ENCODE measurements at places on chromosomes 11 and 22.
A peak's percentile ranks its signal among the peaks of the same experiment; 100 is the strongest.

DNA sequence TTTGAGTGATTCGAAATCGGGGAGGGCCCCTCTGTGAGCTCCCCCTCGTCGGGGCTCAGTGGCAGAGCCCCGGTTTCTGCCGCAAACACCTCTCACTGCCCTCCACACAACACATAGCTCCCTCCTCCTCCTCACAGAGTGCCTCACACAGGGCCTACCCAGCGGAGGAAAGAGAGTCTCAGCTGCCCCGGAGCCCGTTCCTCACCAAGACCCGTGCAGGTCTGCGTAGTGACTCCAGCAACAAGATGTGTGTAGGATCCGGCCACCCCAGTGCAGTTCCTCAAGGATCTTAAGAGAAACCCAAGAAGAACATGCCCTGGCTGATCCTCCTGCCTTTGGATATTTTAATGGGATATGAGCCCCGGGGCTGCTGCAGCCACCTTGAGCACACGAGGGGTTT lies 238.4 kb downstream of the BRD1 start:
- DNase-seq: no peak

GRCh38 chr11:64245797-64246620 lies 734 bp downstream of the PPP1R14B start:
- DNase-seq: peak; percentile 82

- no peak for DNase-seq
Observed at GRCh38 chr11:64103277-64103985, 62.5 kb downstream of the MACROD1 start.

- peak; percentile 5 for DNase-seq
Observed at GRCh38 chr22:36613958-36614357, 85.0 kb upstream of the EIF3D start.

DNA sequence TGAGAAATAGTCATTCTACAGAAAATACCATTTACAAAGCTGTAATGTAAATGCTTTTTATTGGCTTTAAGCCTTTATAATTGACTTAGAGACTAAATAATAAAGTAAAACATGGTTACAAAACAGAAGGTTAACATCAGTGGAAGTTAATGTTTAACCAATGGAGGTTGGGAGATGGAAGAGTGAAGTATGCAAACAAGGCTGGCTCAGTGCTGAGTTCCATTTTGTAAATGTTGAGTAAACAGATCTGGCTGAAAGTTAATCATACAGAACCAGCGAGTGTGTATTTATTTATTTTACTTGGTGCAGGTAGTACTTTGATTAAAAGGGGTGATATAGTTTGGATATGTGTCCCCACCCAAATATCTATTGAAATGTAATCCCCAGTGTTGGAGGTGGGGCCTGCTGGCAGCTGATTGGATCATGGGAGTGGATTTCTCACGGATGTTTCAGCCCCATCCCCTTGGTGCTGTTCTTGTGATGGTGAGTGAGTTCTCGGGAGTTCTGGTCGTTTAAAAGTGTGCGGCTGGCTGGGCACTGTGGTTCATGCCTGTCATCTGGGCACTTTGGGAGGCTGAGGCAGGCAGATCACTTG lies 827.4 kb downstream of the OPCML start:
- DNase-seq: no peak

DNA sequence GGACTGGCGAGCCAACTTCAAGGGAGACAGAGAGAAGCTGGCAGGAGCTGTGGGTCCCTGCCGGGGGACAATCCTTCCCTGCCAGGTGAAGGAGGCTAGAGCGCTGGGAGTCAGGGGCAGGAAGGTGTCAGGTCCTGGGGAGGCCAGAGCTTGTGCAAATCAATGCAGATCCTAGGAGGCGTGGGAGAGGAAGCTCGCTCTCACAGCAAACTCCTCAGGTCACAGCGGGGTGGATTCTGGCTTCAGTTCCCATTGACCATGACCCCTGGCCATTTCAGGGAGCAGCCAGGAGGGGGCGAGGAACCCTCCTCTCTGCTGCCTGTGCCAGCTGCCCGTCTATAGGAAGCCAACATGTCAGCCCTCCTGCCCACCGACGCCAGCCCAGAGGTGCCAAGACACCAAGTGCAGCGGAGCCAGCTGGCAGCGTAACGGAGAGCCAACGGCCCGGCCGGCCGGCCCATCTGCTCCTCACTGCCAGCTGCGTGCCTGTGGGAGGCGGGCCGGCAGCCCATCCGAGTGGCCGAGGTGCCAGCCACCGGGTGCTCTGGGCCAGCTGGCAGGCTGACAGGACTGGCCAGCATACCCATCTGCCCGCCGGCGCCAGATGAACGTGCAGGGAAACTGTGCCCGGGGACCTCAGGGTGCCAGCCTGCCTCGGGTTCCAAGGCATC lies 374.8 kb downstream of the MIAT start:
- no peak for DNase-seq

GRCh38 chr22:35454416-35455054 lies 54.6 kb downstream of the MCM5 start:
- DNase-seq: no peak

GRCh38 chr11:122843281-122844141 lies 5.2 kb downstream of the CRTAM start:
- no peak for DNase-seq

- no peak for DNase-seq
Observed at GRCh38 chr11:72841397-72841796, 27.2 kb downstream of the ATG16L2 start.

DNA sequence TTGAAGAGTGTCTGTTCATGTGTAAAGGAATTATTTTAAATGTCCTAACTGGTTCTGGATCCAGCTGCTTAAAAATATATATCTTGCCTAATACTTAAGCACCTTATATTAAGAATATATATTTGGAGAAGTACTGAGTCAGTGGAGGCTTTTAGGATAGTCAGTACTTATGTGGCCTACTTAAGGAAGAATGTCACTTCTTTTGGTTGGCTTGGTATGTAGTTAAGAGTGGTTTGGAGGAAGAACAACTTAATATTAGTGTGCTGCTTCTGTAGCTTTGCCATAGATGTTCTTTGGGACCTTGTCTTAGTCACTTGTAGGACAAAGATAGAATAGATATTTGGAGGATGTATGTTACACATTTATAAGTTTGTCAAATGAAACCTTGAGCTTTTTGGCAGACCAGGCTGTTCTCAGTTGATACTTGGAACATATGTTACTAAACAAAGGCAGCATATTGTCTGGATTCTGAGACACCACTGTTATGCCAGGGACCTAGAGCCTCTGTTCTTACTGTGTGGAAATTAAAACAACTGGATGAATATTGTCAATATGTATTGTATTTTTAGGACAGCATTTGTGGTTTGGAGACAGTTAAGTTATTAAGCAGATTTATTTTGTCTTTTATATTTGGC lies 4.9 kb downstream of the HIPK3 start:
- DNase-seq: no peak

GRCh38 chr11:68398995-68399851 lies 61.3 kb upstream of the PPP6R3 start:
- no peak for DNase-seq

- no peak for DNase-seq
Observed at GRCh38 chr11:34302046-34302921, 55.5 kb downstream of the ABTB2 start.

- DNase-seq: peak; percentile 28
Observed at GRCh38 chr11:71330349-71330748, 78.0 kb upstream of the SHANK2 start.

DNA sequence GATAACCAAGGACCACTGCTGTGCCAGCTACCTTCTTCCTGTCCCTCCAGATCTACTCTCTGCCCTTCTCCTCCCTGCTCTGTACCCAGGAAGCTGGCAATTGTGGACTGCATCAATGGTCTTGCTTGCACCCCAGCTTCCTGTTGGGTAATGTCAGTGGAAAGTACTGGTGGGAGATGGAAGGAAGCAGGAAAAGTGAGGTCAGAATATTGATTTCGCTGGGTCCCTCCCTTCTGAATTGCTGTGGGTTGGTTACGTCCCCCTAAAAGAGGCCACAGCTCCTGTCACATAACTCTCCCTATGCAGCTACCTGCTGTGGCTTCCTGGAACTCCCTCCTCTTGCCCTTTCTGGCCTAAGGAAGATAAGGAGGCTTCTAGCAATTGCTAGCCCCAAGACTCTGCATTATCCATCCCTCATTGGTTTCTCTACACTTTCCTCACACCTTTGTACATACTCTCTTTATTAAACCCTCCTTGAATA lies 81.2 kb downstream of the RASSF10 start:
- no peak for DNase-seq

DNA sequence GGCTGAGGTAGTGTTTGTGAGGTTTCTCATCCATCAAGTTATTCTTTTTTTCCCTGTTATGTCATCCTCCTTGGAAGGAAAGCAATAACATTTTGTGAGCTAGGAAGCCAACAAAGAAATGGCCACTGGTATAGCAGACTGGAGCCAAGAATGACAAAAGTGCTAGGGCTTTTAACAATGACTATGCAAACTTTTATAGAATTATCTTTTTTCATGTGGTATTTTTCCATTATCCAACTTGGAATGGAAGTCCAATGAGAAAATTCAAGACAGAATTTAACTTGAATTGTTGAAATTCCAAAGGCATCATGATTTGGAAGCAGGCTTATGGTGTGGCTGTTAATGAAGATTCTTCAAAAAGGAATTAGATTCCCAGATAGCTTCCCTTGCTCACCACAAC lies 216.4 kb upstream of the PDGFD start:
- DNase-seq: no peak

DNA sequence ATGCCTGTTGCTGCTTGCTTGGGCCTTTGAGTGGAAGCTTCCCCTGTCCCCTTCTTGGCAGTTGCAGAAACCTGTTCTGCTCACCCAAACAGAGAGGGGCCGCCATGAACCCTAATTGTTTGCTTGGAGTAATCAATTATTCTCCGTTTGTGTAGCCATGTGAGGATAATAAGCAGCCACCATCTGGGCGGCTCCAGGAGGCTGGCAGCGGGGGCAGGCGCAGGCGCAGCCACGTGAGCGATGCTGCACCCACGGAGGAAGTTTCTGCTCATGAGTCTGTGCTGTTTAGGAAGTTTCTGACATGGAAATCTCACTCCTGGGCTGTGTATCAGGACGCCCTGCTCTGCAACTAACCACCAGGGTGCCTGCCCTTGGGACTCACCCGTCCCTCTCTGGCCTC lies 90.1 kb downstream of the MPPED1 start:
- no peak for DNase-seq

- no peak for DNase-seq
Observed at GRCh38 chr11:69054397-69055211, 5.9 kb downstream of the TPCN2 start.

DNA sequence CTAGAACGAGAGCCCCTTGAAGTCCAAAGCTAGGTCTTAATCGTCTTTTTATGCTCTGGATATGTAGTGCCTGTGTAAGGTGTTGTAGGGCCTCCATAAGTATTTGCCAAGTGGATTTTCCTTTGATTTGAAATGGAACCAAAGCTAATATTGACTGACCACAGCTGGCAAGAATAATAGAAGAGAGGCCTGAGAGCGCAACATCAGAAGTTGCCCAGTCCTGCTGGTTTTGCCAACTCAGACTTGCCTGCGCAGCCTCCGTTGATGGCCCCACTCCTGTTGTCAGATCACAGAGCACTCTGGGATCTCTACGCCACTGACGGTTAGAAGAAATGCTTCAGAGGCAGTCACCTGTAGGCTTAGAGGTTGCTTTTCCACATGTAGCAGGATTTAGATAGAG lies 251.2 kb downstream of the TENM4 start:
- no peak for DNase-seq

DNA sequence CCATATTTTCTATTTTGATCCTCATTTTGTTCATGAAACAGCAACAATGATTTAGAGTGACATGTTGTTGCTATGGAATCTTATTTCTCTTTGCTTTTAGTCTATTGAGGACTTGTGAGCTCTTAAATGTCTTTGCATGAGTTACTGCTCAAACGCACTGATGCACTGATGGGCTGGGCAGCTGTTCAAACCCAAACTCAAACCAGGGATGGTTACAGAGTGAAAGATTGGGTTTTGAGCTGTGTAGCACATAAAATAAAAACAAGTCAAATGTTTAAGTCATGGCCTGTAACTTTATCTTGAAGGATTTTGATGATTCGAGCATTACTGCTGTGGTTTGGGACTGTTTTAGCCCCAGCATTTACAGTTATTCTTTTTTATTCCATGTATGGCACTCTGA lies 20.1 kb upstream of the NCAM1 start:
- DNase-seq: no peak

DNA sequence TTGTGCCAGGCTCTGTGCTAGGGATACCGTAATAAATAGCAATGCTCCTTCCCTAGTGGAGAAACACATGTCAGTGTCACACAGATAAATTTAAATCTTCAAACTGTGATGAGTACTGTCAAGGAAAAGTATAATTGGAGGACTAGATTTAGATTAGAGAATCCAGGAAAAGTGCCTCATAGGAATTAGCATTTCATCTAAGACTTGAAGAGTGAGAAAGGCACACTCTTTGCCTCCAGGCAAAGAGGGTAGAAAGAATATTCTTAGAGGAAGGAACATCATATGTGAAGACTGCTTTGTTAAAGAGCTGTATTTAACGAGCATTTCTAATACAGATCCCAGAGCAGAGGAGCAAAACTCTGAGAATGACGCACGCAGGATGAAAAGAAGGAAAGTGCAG lies 30.9 kb downstream of the ART5 start:
- no peak for DNase-seq

GRCh38 chr11:12087075-12088004 lies 23.1 kb upstream of the MICAL2 start:
- DNase-seq: no peak

- no peak for DNase-seq
Observed at GRCh38 chr11:26583550-26583949, 11.5 kb upstream of the MUC15 start.

DNA sequence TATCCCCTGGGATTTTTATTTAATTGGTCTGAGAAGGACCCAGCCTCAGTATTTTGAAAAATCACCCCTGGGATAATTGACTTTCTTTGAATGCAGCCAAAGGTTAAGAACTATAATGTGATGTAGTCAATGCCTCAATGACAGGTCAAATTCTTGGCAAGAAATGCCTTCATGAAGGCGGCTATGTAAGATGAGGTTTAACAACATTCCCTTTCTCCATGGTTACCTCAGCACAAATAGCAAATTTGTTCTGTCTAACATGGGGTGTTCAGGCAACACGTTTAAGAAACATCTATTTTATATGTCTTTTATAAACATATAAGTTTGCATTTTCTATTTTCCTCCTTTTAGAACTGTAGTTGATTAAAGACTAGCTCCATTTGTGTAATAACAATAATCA lies 5.3 kb downstream of the SLN start:
- no peak for DNase-seq

DNA sequence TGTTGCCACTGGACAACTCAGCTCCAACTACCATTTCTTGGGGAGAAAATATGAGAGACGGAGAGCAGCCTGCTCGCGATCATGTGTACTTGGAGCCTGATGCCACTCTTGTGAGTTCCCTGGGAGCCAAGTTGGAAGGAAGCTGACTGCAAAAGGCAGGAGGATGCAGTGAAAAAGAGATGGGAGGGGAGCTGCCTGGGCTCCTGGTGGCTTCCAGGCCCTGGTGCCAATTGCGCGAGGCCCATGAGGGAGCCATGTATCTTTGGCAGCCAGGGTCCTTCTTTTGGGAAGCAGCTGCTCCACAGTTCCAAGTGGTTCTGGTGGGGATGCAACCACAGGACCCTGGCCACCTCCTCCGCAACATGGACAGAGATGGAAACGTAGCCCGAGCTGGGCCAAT lies 11.1 kb downstream of the C11orf91 start:
- DNase-seq: no peak

GRCh38 chr11:116579857-116580727 lies 192.7 kb downstream of the BUD13 start:
- DNase-seq: no peak

- no peak for DNase-seq
Observed at GRCh38 chr22:48362721-48363404, 1464.8 kb downstream of the BRD1 start.

- DNase-seq: no peak
Observed at GRCh38 chr22:22588485-22589164, 29.6 kb upstream of the PRAME start.

GRCh38 chr11:83292709-83293456 lies 6.7 kb upstream of the CCDC90B start:
- no peak for DNase-seq

Data from sciatic nerve (tissue), 2 donors.